Activated CD4-positive, CD25-positive, alpha-beta regulatory T cell (primary cell): ENCODE measurements at places on chromosomes 11 and 22.

DNA sequence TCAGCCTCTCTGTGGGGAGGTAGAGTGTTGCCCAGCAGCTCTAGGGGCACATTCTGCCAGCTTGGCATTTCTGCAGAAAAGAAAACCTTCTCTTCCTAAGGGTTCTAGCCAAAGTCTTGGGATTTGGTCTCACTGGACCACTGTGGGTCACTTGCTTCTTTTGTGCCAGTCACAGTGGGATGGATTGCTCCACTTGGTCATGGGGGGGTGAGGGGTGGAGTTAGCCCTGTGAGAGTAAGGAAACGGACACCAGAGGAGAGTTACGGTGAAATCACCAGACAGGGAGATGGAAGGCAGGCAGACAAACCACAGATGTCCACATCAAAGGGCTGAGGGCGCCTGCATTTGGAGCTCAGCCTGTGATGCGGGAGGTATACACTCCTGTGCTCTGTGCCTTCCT is 10.8 kb downstream of the SGSM1 start:
- no peak for DNase-seq

GRCh38 chr22:35863432-35863831 is 145.8 kb downstream of the APOL5 start:
- DNase-seq = no peak

- DNase-seq = no peak
Measured at GRCh38 chr11:6303661-6304060, 16.6 kb downstream of the CAVIN3 start.

DNA sequence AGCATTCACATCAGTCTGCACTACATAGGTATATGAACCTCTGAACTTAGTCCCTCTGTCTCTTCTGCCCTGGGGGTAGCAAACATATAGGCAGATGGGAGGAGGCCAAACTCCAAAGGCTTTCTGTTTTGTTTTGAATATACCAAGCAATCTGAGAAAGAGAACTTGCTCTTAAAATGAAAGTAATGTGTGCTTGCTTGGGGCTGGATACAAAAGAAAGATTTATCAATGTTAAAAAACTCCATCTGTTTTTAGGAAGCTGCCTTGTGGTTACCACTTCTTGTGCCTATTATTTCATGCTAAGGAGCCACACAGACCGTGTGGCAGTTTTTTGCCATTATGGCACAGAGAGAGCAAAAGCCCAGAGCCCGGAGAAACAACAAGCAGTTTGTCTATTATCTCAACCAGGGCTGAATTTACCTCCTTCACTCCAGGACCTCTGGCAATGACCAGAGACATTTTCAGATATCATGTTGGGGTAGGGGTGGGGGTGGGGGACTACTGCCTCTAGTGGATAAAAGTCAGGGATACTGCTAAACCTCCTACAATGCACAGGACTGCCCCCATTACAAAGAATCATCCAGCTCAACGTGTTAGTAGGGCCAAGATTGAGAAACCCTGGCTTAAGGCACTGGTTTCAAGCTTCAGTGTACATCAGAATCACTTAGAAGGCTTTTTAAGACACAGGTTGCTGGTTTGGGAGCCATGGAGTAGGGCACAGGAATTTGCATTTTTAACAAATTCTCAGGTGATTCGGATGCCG is 124.2 kb downstream of the APIP start:
- no peak for DNase-seq

DNA sequence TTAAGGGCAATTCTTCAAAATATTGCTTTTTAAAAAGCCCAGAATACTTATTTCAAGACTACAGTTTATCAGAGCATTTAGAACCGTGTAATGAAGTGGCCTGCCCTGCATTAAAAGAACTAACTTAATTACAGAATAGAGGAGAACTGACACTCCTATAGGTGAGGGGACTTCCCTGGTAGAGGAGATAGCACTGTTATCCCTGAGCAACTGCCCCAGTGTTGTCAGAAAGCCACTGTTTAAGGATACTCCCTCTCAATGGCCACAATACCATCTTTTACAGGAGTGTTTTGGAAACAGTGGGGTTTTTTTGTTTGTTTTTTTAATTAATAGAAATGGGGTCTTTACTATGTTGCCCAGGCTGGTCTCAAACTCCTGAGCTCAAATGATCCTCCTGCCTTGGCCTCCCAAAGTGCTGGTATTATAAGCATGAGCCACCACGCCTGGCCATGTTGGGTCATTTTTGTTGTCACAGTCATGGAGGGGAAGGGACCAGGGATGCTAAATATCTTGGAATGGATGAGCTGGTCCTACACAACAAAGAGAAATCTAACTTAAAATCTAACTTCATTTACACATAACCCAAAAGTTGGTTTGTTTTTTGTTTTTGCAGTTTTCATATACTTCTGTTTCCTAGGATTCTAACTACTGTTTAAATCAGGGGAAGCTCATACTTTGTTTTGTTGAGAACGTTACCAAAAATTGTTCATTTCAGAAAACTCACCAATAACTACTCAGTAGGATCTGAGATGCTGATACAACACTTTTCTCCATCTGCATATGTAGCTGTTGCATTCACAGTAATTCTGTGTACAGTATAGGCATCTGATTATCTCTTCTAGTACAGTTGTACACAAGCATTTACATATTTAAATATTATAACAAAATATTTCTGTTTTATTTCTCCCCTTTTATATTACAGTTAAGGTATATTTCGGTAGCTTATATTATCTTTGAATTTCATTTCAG is 8.1 kb downstream of the RPL27A start:
- DNase-seq = no peak

DNA sequence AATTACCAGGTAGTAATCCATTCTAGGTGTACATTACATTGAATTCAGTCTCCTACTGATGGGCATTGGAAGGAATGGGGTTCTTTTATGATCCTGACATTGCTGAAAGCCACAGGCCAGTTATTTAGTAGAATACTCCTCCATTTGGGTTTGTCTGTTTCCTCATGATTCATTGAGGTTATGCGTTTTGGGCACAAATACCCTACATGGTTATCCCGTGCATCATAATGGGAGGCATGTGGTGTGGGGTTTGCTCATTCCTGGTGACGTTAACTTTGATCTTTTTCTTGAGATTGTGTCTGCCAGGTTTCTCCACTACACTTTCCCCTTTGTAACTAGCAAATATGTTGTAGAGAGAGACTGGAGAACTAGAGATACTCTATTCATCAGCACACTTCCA is 5.5 kb downstream of the FOLR3 start:
- no peak for DNase-seq

DNA sequence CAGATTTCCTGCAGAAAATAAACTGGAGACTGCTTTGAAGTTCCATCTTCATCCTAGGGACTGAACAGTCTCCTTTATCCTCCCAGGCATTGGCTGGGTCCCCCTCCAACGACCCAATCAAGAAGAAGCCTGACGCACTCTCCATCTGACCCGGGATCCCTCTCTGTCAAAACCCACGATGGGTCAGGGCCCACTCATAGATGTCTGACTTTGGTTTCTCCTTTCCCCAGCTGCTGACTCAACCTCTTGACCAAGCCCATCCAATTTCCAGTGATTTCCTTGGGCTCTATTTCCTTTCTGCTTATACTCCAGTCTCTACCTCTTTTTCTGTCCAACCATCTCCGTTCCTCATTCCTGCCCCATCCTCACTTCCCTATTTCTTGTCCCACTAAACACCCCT is 189.7 kb downstream of the MIAT start:
- DNase-seq = no peak

DNA sequence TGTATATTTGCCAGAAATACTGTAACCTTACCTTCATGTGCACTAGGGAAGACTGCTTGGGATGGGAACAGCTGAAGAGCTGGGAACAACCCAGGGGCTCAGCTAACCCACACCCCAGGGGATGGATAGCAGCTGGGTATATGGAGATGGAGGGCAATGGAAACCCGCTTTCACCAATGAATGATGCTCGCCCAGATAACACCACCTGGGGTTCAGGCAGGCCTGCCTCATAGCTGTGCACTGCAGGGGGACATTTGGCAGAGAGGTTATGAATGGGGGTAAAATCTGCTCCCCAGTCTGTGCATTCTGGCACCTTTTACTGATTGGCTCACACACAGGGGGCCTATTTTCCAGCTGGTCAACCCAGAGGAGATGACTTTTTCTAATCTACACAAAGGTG is 170.7 kb downstream of the CHST1 start:
- DNase-seq = no peak

DNA sequence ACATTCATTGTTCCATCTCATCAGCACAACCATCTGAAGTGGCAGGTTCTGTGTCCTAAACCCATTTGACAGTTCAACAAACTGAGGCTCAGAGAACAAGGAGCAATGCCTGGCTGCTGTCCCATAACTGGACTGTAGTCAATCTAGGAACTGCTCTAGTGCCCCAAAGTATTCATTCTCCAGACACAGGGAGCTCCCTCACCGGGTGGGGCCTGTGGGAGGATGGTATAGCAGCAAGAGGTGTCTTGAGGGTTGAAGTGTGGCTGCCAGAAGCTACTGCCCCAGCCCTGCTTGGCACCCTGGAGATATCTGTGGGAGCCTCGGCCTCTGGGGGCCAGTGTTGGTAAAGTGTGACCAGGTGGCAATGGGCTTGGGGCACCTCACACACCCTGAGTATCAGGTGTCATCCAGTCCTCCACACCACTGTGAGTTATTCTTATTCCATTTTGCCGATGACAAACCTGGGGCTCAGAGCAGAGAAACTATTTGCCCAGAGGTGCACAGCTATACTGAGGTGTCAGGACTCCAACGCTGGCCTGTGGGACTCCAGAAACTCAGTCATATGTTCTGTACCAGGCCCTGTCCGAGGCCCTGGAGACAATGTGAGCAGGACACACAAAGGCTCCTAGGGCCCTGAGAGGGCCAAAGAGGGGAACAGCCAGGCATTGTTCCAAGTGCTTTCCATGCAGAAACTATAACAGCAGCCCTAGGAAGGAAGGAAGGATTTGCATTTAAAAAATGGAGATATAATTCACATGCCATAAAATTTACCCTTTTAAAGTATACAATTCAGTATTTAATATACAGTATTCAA is 46.0 kb upstream of the KLHL35 start:
- no peak for DNase-seq

- no peak for DNase-seq
Measured at GRCh38 chr22:43792905-43793304, 19.2 kb downstream of the EFCAB6 start.

DNA sequence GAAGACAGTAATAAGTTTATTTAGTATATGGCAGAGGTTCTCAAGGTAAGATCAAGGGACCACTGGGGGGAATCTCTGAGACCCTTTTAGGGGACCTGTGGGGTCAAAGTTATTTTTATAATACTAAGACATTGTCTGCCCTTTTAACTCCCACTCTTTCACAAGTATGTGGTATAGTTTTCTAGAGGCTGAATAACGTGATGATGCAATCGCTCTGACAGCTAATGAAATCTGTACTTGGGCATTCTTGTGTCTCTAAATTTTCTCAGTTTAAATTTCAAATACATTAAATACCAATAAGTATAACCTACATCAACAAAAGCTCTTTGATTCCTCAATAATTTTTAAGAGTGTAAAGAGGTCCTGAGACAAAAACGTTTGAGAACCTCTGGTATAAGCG is 147.9 kb downstream of the ATG16L2 start:
- DNase-seq = no peak

DNA sequence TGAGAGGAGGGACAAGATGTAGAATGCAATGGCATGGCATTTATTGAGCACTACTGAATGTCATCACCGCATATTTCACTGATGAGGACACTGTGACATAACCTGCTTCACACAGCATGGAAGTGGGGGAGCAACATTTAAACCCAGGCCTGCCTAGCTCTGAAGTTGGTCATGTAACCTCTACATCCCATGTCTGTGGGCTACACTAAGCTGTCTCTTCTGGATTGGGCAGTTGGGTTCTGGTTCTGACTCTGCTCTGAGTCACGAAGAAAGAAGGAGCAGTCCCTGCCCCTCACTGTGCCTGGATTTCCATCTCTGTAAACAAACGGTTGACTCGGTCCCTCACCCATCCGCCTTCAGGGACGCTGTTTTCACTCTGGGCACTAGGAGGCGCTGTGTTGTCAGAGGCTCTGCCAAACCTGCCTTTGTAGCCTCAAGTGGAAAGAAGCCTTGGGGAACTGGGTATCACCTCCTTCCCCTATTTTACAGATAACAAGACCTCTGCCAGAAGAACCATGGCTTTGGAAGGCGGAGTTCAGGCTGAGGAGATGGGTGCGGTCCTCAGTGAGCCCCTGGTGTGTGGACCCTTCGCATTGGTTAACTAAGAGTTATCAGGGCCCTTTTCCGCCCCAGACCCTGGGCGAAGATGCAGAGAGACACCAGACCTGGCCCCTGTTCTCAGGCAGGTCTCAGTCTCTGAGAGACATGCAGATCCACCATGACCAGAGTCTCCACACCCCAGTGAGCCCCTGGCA is 12.7 kb upstream of the ARHGEF17 start:
- DNase-seq = peak; percentile 29

- no peak for DNase-seq
Measured at GRCh38 chr11:64826578-64827450, 16.5 kb upstream of the MEN1 start.

DNA sequence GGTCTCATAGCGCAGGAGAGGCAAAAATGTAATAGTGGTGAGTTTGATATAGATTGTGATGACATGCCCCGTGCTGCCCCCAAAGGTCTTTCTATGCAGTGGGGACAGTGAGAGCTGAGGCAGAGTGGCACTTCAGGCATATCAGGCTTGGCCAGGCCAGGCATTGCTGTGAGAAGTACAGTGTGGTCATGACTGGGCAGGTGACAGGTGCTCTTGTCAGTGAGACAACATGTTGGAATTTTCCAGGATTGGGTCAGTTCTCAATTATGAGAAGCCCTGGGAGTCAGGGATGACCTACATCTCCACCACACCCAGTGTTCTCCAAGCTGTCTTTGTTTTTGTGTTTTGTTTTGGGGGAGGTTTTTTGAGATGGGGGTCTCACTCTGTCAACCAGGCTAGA is 3.7 kb downstream of the SNAP29 start:
- DNase-seq = no peak

- DNase-seq = no peak
Measured at GRCh38 chr11:57251037-57251436, 14.0 kb upstream of the APLNR start.

DNA sequence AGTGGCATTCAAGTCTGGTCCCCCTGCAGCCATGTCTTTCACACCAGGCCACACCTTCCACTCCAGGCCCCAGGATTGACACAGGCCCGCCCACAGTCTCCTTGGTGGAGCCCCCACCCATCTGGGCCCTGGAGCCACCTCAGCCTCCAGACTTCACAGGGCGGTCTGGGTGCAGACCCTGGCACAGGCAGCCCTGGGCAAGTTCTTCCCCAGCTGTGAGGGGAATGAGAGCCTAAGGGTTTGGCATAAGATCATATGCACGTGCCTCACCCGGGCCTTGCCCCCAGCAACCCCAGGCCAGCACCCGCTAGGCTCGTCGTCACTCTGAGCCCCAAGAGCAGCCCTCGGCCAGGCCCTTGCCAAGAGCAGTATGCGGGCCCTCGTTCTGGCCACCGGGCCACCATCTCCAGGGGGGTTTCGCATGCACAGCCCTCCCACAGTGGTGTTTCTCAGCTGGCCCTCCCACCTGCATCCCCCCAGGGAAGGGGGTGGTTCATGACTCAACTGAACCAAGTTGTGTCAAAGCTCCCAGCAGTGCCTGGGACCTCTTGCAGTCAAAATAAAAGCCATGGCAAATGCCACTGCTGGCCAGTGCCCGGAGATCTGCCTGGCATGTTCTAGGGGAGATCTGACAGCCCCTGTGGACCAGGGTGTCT is 70.4 kb upstream of the KCNQ1OT1 start:
- DNase-seq = no peak
